Stimulated activated CD4-positive, alpha-beta T cell treated with anti-CD3 and anti-CD28 coated beads, Interleukin-12 subunit alpha, Interleukin-12 subunit beta, amount 100 ng/mL, for 24 hours (primary cell): ENCODE measurements at places on chromosomes 12 and 14.

DNA sequence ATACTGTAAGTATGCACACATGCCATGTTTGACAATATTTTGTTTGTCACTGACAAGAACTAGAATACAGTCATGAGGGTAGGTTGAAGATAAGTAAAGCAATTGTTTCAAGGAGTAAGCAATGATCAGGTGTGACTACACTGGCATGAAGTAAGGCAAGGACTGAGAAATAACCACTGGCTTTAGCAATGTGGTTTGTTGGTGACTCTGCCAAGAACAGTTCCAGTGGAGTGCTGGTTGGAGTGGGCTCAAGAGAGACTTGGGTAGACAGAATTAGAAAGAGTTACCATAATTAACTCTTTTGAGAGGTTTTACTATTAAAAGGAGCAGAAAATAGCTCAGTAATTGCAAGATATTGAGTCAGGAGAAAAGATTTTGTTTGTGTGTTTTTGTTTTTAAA lies 129.6 kb downstream of the GTF2A1 start:
- no peak for DNase-seq

DNA sequence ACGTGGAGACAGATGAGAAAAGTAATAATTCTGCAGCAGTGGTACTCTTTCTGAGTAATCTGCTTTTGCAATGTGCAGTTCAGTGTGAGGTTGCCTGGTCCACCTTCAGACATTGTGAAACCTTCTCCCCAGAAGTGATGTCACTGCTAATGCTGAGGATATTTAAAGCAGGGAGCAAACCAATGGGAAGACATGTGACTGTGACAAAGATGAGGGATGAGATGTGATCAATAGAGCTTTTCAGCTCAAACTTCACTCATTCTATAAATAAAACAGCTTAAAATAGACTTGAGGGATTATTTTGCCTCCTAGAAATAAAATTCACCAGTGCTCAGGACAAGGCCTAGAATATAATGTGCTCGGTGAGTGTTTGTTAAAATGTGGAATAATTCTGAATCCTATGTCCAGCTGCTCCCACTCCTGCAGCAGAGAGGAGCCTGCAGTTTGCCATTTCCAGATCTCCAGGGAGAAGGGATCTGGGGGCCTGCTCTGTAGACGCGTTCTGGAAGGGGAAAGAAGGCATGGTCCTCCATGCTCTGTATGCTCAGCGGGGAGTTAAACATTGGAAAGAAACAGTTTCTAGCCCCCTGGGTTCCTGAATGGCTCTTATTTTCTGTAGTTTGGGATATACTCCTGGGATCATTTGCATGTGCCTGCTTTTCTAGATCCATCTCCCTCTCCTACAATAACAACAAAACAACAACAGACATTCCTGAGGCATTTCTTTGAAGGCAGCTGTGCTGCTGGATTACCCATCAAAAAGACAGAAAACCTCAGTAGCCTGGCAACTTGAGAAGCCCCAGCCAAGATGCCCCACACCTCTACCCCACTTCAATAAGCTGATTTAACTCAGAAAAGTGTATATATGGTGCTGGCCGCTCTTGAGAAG lies 8.9 kb downstream of the SLC7A8 start:
- no peak for DNase-seq

GRCh38 chr14:56271970-56272369 lies 153.8 kb downstream of the PELI2 start:
- no peak for DNase-seq

DNA sequence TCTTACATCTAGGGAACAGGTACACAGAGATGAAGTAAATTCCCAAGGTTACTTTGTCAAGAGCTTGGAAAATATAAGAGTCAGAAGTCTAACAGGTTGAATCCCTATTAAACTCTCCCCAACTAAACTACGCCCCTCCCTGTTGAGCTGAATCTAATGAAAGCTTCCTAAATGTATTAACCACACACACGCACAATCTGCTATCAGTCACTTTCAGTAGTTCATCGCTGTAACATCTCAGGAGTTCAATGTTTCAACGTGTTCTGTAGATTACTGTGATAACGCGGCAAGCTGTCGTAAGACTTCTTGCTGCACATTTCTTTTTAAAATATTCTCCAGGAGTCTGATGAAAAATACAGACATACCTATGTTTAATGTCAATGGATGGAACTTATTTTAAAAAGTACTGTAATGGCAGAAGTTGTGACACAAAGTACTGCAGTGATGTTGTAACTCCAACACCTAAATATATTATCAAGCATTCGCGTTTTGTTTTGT lies 612 bp upstream of the SLC25A3 start:
- no peak for DNase-seq

GRCh38 chr12:75760573-75761294 lies 249.3 kb upstream of the KRR1 start:
- no peak for DNase-seq

- DNase-seq, result no peak
Observed at GRCh38 chr12:5264006-5264405, 167.9 kb upstream of the NTF3 start.

- DNase-seq, result no peak
Observed at GRCh38 chr12:71456316-71456715, 16.7 kb downstream of the LGR5 start.

- no peak for DNase-seq
Observed at GRCh38 chr12:52873832-52874572, 25.2 kb upstream of the KRT78 start.

- DNase-seq, result no peak
Observed at GRCh38 chr12:121495746-121496145, 85.1 kb downstream of the KDM2B start.

DNA sequence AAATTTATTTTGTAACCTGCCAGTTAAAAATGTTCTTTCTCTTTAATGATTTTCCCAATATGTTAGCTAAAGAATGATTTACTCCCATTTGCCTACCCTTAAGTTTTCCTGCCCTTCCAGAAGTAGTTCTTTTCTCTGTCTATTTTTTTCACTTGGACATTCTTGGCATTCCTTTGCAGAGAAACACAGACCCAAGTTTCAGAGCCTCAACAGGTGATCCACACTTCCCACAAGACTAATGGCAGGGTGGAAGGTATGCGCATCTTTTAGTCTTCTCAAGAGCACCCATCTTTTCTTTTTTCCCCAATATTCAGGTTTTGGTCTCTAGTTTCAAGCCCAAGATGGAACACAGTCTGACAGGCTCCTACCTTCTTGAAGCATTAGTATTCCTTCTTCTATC lies 420.7 kb downstream of the ADAMTS20 start:
- DNase-seq, result no peak

DNA sequence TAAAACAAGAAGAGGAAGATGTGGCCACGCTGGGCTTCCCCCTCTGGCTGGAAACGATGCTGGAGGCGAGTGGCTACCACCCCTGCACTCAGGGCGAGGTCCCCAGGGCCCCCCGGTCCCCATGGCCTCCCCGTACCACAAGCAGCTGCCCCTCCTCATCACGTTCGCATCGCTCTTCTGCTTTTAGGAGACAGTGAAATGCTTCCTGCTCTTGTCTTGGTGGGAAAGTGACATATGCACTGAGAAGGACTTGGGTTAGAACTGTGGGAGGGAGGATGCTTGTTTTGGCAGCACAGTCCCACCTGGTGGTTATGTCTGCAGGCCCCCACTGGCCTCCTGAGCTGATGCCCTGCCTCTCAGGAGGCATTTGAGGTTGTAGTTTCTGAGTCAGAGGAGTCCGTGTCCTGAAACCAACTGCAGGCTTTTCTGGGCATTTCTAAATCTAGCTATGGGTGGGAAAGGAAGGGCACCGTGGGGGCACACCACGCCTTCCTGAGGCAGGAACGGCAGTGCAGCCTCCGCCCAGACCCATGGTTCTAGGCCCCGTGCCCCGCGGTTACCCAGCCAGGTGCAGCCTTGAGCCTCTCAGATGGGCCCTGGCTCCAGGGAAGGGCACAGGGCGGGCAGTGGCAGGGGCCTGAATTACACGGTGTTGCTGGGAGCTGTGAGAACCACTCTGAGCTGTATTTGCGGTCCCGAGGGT lies 139.3 kb downstream of the ADGRD1 start:
- no peak for DNase-seq

GRCh38 chr12:84922693-84923092 lies 10.1 kb upstream of the SLC6A15 start:
- DNase-seq, result no peak

GRCh38 chr12:54368025-54368708 lies 3.9 kb upstream of the GPR84 start:
- no peak for DNase-seq

DNA sequence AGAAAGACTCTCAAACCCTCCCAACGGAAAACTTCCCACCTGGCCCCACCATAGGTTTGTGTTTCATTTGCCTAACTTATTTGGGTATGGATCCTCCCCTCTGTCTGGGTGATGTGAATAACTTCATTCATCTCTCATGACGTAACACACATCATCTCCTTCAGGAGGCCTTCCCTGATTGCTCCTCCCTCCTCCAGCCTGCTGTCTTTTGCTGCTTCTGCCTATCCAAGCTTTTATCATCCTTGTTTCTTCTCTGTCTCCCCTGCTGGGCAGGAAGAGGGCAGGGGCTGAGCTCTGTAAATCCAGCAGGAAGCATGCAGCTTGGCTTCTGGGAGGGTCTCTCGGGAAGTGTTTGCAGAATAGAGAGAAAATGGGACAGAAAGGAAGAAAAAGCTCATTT lies 766.0 kb upstream of the TBX3 start:
- no peak for DNase-seq

GRCh38 chr14:100524233-100524932 lies 62.8 kb downstream of the BEGAIN start:
- DNase-seq, result no peak

DNA sequence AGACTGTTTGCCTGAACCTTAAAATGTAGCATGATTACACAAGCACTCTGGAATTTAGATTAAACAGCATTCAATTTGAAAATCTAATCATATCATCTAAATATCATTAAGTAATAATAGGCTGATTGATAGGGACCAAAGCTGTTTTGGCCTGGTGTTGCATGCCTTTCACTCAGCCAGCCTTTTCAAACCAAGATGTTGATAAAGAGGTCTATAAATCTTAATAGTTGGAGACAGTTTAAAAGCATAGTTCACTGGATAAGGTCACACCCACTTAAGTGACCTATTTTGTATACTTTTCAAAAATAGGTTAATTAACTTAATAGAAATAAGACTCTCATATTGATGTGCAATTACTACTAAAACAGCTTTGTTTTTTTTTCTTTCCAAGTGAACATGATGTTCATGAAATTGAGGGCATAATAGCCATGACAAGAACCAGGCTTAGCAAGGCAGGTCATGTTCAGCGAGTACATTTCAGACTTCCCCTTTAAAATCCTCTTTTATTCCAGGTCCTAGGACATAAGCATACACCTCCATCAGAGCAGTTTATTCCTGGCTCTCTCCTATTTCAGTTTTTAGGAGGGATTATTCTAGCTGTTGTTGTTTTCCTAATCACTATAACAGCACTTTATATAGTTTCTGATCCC lies 349.0 kb downstream of the RAD51B start:
- no peak for DNase-seq

GRCh38 chr12:22821985-22822384 lies 197.0 kb downstream of the ETNK1 start:
- no peak for DNase-seq

GRCh38 chr12:21678959-21679358 lies 21.3 kb upstream of the LDHB start:
- no peak for DNase-seq

- no peak for DNase-seq
Observed at GRCh38 chr14:64721391-64721791, 17.2 kb downstream of the PLEKHG3 start.

- no peak for DNase-seq
Observed at GRCh38 chr14:20614038-20614840, 23.1 kb upstream of the RNASE12 start.

DNA sequence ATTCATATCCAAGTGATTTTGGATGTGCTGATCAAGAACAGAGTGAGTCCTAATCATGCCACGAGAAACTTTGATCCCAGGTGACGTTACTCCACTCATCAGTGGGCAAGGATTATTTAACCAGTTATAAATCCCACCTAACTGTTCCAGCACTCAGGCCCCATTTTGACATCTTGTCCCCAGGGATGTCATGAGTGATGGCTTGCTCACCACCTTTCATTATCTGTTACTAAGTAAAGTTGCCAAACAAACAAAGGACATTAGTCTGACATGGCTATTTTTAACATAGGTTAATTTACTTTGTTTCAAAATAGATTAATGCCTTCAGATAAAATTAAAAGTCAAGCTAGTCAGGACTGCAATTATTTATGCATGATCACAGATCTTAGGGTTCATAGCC lies 255.9 kb downstream of the ACSS3 start:
- no peak for DNase-seq

GRCh38 chr12:99619389-99620158 lies 28.0 kb upstream of the GARIN6 start:
- no peak for DNase-seq

GRCh38 chr12:97927977-97928376 lies 465.4 kb downstream of the RMST start:
- DNase-seq, result no peak

DNA sequence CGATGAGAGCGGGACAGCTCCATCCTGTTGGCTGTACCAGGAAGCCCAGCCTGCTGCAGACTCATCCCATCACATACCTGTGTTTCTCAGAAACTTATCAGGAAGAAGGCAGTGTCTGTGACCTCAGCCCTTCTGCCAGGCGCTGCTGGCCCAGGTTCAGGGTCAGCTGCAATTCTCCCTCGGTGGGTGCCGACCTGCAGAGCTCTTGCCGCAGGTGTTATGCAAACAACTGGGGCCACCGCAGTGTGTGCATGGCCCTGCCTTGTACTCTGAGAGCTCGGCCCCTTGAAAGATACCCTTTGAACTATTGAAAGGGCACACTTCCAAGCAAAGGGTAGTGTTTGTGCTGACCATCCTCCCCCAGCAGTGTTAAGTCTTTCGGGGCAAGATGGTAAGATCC lies 322.2 kb upstream of the DIO3 start:
- no peak for DNase-seq

DNA sequence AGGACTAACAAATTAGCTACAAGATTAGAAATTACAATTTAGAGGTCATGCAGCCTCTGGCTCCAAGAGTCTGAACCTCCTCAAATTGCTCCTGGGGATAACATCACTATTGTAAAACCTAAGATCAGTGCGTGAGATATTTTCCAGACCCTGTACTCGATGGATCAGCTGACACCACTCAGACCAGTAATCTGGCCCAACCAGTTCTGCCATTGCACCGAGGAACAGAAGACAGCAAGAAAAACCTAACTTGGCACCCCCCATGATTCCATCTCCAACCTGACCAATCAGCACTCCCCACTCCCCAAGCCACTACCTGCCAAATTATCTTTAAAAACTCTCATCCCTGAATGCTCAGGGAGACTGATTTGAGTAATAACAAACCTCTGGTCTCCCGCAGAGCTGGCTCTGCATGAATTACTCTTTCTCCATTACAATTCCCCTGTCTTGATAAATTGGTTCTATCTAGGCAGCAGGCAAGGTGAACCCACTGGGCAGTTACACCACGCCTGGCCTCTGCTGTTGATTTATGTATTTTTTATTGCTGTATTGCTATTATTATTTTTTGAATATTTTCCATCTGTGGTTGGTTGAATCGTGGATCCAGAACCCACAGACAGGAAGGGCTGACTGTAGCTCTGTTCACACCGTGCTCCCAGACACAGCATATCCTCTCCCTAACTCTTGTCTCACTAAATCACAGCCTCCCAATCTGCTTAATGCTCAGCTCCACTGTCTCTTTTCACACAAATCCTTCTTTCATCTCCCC lies 9.2 kb downstream of the HEBP1 start:
- DNase-seq, result no peak
